ENCODE measurements at places on chromosomes 12 and 14. TPM values are rescaled to one million over a fixed set of nuclear protein-coding genes. Genes with fewer than 3 reads are reported as not detected.

DNA sequence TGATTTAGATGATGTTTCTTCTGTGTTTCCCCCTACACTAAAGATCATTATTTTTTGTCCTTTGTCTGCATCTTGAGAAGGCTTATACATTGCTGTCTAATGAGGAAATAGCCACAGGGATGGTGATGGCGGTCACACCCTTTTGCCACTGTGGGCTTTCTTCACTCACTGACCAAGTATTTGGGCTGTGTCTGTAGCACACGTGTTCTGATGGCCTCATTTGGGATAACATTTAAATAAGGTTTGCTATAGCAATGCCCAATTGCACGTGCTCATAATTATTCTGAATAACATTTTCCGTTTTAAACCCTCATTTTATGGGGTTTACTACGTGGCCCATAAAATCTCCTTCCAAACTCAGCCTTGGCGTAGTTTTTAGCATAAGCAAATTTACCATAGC lies 230.3 kb upstream of the PRICKLE1 start:
- no peak overlapping the region for H3K27ac ChIP-seq
- DNase-seq = no peak
- no peaks in the 10 kb centered on the region for H3K4me1 ChIP-seq
- H3K36me3 ChIP-seq = no peaks in the 10 kb centered on the region

DNA sequence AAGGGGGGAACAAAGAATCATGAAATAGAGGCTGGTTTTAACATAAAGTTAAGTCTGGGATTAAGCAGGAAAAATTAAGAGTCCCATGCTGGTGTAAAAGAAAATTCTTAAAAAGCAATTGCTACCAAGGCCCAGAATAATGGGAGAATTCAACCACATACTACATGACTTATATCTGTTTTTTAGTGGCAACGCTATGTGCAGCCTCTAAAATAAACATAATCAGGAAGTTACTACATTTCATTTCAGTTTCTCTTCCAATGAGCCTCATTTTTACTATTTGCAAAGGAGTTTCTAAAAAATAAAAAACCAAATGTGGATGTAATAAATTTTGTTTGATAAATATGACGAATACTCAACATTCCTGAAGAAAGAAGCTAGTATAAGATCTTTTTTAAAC lies 58.1 kb downstream of the CPNE8 start:
- H3K4me3 ChIP-seq = no peak overlapping the region
- no peaks in the 10 kb centered on the region for H3K4me1 ChIP-seq
- peaks cover 3% of the 10 kb centered on the region for H3K36me3 ChIP-seq
- no peaks in the 10 kb centered on the region for H3K27me3 ChIP-seq
- DNase-seq = no peak

DNA sequence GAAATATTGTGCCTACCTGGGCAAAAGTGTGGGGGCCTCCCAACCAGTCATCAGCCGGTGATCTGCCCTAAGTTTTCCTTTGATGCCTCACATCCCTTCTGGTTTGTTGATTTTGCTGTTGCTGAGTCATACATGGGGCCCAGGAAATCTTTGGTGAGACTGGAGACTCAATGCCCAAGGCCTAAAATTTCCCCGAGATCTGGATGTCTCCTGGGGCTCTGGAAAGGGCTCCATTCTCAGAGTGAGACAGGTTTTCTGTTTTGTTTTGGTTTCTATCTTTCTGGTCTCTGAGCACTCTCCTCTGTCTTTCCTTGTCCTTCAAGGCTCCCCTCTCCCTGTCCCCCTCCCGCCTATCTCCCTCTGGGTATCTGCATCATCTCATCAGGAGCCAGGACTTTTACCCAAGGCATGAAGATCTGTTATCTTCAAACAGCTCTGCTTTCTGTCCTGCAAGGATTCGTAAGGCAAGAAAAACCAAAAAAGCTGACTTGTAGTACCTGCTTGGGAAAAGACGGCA lies 152.8 kb upstream of the MAX start:
- no peaks in the 10 kb centered on the region for H3K36me3 ChIP-seq
- H3K4me3 ChIP-seq = no peak overlapping the region
- no peaks in the 10 kb centered on the region for H3K27me3 ChIP-seq
- no peaks in the 10 kb centered on the region for H3K4me1 ChIP-seq
- H3K27ac ChIP-seq = no peak overlapping the region

Gene SLC10A1
- total RNA-seq = not detected

Gene IRAK3
- total RNA-seq = 13.0 TPM

Gene HELB
- 1.3 TPM for total RNA-seq
